ENCODE measurements at places on chromosomes 13 and 19.

GRCh38 chr19:2201473-2202148, 34.5 kb downstream of the PLEKHJ1 start:
- DNase-seq = no peak

GRCh38 chr19:55439052-55439451, 4.0 kb downstream of the SHISA7 start:
- no peak for DNase-seq

DNA sequence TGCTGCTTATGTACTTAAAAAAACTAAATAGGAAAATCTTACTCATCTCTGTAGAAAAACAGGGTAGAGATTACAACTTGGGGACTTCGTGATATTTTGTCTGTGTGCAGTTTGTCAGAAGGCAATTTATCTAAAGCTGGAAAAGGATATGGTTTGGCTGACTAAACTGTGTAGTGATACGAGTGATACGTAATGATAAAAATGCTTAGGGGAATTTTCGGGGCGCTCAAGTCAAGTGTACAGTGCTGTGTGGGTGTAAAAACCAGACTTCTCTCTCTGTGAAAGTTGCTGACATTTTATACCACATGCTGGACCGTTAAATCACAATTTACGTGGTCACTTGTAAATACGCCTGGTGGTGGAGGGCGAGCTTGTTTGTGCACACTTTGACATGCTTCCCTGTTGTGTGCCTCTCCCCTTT, 221.7 kb downstream of the KCNRG start:
- no peak for DNase-seq

GRCh38 chr13:106536244-106537034, 977 bp upstream of the EFNB2 start:
- peak; percentile 90 for DNase-seq

GRCh38 chr13:42066542-42066941, 18.1 kb downstream of the DGKH start:
- no peak for DNase-seq

DNA sequence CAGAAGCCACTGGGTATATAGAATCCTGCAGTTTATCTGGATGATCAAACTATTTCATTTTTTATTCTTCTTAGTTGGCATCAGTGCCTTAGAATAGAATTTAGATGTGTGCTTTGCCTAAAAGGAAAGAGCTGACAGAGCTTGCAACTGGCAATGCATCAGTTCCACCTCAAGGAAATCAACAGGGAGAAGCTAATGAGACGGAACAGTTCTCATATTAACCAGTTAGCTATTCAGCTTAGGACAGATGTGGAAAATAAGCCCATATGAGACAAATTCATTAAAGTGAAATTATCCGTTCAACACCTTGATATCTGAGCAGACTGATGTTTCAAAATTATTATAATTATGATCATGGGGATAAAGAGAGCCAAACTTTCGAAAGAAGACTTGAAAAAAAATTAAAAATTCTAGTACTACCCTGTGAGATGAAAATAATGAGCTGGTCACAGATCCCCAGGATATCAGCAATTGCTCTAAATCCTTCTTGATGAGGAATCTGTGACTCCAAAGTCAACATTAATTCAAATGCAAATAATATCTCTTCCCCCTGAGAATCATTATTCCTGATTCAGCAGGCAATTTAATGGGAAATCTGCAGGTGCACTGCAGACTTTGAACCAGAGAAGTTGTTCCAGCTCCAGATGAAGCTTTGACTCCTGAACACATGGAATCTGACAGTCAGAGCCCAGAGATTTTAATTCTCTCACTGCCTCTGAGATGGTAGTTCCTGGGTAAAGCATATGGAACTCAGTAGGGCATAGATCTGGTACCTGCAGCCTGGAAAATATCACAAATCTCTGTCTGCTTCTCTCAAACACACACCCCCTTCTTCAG, 486.8 kb downstream of the FOXO1 start:
- no peak for DNase-seq

- no peak for DNase-seq
Observed at GRCh38 chr13:83943530-83944279, 61.4 kb upstream of the SLITRK1 start.

All from naive thymus-derived CD8-positive, alpha-beta T cell (primary cell).